PC-9 (cell line): ENCODE measurements at places on chromosomes 2 and 18. TPM values are rescaled to one million over a fixed set of nuclear protein-coding genes. Genes with fewer than 3 reads are reported as not detected.

DNA sequence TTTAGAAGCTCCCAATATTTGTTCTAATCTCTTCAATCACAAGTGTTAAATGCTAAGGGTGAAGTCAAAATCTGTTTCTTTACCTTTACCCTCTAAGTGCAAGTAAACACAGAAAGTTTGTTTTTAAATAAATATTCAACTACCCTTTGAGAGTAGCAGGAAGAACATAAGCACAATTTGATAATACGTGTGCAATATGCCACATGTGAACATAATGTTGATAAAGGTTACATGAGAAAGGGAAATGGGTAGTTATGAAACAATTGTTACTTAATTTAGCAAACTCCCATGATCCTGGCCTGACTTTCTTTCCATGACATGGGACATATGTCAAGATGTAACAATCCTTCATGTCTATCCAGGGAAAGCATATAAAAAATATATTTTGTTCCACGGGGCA lies 7.1 kb downstream of the SPRED2 start:
- DNase-seq, result no peak

DNA sequence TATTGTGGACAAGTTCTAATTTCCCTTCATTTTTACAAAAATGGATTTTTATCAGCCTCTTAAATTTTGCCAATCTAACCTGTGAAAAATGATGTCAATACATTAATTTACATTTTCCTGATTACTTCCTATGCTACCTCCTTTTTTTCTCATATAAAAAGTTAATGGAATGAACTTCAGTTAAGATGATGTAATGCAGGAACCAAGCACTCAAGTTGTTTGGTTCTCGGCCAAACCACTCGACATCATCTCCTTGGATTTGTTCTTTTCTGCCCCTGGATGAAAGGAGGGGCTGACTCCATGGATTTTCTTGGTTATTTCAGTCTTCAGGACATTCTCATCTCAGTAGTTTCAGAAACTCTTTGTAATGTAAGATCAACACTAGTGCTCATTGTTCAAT lies 253.1 kb upstream of the NXPH2 start:
- no peak for DNase-seq

DNA sequence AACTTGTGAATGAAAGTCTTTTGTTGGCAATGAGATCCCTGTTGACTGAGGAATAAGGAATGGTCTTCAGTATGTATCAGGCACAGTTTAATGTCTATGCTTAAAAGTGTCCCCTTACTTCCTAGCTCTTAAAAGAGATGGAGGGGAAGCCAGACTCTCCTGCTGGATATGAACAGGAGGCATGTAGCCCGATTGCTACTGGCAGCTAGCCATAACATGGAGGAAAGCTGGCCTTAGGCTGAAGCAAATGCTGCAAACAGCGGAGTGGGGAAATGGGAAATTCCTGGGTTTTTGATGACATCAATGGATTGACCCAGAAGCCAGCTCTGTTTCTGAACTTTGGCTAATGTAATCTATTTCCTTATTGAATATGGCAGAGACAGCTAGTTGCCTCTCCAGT lies 266.1 kb downstream of the SLC4A3 start:
- no peak for DNase-seq

- no peak for DNase-seq
These were observed 671.6 kb upstream of the ACVR2A start for GRCh38 chr2:147173189-147173581.

Gene RESP18
- not detected in 2 replicates for total RNA-seq

Gene LYG2
- total RNA-seq, result not detected in 2 replicates

Gene ARID5A
- 5.1 and 6.0 TPM in 2 replicates for total RNA-seq
